ENCODE measurements at places on chromosomes 11 and 22.

- no peak for DNase-seq
Measured at GRCh38 chr22:40818192-40818746, 877 bp downstream of the SLC25A17 start.

DNA sequence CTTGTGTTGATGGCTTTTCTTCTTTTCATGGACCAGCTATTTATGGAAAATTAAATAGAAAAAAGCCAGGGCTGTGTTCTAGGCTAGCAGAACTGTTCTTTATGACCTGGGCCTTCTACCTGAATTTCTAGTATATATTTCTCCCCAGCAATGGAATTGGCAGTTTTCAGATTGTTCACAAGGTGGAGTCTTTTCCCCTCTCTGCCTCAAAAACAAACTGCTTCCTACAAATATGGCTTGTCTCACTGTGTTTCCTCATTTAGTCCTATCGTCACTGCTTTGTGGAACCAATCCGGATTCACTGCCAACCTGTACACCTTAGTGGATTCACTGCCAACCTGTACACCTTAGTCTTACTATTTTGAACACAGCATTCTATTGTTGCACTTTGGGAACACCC is 5.0 kb upstream of the APOL5 start:
- no peak for DNase-seq

GRCh38 chr22:40701274-40701673 is 22.0 kb downstream of the MCHR1 start:
- no peak for DNase-seq

GRCh38 chr22:26789951-26790350 is 132.6 kb downstream of the MIAT start:
- DNase-seq: peak; percentile 33

- no peak for DNase-seq
Measured at GRCh38 chr11:45233804-45234170, 52.4 kb downstream of the SYT13 start.

GRCh38 chr11:123238297-123238696 is 43.2 kb upstream of the CLMP start:
- no peak for DNase-seq

DNA sequence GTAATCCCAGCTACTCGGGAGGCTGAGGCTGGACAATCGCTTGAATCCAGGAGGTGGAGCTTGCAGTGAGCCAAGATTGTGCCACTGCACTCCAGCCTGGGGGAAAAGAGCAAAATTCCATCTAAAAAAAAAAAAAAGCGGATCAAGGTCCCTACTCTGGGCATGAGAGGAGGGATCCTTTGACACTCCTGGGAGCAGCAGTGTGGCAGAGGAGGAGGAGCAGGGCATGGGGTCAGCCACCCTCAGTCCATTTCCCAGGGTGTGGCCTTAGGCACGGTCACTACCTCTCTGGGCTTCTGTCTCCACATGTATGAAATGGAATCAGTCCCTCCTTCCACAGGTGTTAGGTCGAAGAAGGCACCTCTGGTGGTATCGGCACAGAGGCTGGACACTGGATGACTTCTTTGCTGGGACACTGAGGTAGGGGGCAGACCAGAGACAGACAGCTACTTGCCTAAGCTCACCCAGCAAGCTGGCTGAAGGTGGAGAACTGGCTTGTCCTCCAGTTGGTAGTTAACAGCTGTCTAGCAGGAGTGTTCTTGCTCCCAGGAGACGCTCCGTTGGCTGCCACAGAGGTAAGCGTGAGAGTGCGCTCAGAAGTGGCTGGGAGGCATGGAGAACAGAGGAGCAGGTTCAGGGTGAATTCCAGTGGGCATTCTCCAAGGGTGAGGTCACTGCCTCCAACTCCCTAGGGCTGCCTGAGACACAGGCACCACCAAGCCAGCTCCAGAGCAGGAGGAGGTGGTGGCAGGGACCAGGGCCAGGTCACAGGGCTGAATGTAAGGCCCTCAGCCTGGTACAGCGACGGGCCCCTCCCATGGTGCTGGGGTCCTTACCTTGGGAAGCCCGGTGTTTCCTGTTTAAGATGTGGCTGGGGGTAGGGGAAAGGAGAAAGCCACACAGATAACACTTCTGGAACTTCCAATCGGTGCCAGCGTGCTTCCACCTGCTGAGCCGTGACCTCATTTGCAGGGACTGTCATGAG is 19.5 kb downstream of the TXN2 start:
- DNase-seq: peak; percentile 87

- DNase-seq: peak; percentile 32
Measured at GRCh38 chr11:73439002-73439843, 63.0 kb downstream of the RELT start.

DNA sequence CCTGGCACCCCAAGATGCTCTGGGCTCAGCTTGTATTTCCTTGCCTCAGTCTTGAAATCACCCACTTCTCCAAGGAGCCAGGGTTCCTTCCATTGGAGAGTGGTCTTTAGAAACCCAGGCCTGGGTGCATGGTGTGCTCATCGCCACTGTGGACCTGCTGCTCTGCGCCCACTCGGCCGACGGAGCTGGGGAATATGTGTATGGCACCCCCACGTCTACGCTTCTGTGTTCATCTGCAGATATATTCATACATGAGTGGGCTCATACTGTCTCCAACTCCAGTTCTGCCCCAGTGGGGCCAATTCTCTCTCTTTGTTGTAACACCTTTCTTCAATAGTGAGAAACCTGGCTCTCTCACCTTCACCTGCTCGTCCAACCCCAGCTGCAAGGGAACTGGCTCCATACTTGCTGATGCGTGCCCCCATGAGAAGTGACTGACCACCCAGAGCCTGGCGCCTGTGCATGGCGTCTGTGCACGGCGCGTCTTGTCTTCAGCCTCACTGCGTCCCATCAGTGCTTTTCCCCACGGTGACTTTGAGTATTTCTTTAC is 39.8 kb downstream of the KCNQ1 start:
- no peak for DNase-seq

GRCh38 chr22:49735411-49735900 is 92.2 kb downstream of the BRD1 start:
- DNase-seq: peak; percentile 23

DNA sequence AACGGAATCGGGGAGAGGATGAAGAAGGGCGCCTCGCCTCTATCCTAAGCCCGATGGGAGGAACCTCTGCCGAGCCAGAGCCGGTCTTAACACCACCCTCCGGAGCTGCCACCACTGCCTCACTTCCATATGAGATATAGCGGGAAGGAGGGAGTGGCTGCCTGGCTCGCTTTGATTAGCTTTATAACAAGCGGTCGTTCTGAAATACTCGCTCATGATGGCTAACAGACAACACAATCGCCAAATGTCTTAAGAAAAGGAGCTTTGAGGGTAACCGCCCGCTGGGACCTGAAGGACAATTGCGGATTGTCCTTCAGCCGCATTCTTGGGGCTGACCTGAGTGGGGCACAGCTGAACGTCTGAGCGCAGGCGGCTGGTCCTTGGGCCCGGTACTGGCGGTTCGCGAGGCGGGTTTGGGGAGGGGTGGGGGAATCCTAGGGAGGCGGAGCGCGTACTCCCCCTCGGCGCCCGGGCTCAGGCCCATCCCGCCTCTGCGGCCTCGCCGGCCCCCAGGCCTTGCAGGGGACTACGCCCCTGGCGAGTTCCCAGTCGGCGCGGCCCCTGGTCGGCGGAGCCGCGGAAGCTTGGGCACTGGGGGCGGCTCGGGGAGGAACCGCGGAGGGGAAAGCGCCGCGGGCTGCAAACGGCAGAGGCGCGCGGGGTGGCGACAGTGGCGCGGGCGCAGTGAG is at the start of gene PLAAT5:
Gene PLAAT5 (minus strand): TSS at position 617 of the 689 bp plus-strand sequence. CDS start 133 bp downstream, at position 484.
- DNase-seq: peak; percentile 79
